ENCODE measurements at places on chromosomes 12 and 14. TPM values are rescaled to one million over a fixed set of nuclear protein-coding genes. Genes with fewer than 3 reads are reported as not detected.

DNA sequence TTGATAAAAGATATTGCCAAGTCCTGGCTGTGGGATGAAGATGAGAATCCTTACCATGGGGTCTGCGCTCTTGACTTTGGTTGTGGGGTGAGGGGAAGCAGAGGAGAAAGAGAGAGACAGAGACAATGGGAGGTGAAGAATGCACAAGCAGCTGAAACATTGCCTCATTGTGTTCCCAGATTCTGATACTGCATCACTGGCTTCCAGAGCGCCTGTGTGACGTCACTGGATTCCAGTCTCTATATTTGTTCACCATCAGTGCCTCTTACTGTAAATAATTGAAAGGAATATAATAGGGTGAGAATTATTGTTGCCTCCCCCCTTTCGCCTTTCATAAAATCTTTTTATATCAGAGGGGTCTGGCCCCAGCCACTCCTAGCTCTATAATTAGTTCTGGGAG is 188.9 kb upstream of the NTF3 start:
- no peak for DNase-seq

- DNase-seq: no peak
Observed at GRCh38 chr12:108832730-108833354, 24.5 kb downstream of the SSH1 start.

GRCh38 chr14:105386581-105387529 is 11.5 kb upstream of the TEX22 start:
- no peak for DNase-seq

DNA sequence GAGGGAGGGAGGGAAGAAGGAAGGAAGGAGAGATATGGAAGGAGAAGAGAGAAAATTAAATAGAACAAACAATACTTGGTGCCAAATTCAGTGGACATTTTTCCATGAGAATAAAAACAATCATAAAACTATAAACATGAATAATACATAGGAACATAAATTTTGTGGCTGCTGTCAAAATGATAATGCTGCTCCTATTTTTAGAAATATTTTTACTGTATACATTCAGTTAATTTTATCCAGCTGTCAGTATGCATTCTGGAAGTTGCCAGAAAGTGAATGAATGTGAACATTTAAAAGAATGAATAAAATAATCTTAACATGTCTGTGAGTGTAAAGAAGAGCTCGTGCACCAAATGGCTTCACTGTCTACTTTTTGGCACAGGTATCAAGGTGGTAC is 13.9 kb upstream of the PCED1B start:
- no peak for DNase-seq

GRCh38 chr12:98901189-98901588 is 256.1 kb downstream of the APAF1 start:
- no peak for DNase-seq

DNA sequence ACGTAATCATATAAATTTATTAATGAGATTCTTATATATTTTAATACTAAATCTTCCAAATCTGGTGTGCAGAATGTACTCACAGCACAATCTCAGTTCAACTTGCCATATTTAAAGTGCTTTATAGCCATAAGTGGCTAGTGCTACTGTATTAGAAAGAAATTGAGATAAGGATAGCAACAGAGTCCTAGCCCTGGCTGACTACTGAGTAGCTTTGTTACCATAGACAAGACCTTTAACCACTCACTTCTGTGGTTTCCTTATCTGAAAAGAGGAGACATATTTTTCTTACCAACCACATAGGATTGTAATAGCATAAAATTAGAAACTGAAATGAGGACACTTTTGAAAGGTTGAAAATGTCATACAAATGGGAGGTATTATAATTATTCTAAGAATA is 2.0 kb upstream of the CHURC1 start:
- no peak for DNase-seq

DNA sequence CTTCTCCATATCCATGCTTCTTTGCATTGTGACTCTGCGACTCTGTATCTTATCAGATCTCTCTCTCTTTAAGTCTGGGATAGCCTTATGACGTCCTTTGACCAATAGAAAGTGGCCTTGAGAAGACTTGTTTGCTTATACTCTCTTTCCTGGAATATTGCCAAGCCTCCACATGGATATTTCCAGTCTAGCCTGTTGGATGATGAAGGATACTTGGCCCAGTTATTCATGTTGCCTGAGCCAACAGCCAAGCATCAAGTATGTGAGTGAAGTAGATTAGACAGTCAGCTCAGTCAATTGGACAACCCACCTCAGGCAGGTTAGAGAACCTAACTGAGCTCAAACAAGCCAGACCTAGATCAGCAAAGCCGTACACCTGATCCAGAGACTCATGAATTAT is 864.2 kb upstream of the MGAT4C start:
- DNase-seq: no peak

- DNase-seq: no peak
Observed at GRCh38 chr14:101591121-101591520, 29.8 kb downstream of the DIO3 start.

DNA sequence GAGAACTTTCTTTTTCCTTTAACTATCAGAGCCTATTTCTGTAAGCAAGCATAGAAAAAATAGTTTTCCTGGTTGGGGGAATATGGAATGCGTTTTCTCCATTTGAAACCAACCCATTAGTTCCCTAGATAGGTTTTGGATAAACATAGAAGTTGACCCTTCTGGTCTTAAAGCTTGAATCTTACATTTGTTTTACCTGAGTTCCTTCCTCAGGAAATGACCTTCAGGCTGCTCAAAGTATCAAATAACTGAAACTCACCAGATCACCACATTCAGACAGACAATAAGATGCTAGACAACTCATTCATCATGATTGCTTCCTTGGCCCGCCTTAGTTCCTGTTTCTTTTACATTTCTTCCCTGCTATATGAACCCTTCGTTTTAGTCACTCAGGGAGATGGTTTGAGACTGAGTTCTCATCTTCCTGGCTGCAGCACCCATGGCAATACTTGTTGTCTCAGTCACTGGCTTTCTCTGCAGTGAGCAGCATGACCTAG is 52.2 kb downstream of the LRP6 start:
- peak; percentile 32 for DNase-seq

DNA sequence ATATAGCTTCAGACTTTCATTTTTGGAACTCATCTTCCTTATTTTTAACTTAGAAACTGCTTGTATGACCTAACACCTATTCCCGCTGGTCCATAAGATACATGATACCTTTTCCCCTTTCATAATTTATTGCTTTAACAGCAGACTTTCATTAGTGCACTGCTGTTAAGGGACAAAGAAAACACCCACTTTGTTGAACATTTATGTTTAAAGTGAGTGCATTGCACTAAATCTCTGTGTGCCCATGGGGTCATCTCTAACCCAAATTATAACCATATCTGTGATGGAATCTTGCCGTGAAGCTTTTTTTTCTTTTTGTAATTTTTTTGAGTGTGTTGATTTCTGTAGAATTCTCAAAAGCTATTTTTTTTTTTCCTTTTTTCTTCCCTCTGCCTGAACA is 261.8 kb downstream of the TMTC2 start:
- DNase-seq: no peak

DNA sequence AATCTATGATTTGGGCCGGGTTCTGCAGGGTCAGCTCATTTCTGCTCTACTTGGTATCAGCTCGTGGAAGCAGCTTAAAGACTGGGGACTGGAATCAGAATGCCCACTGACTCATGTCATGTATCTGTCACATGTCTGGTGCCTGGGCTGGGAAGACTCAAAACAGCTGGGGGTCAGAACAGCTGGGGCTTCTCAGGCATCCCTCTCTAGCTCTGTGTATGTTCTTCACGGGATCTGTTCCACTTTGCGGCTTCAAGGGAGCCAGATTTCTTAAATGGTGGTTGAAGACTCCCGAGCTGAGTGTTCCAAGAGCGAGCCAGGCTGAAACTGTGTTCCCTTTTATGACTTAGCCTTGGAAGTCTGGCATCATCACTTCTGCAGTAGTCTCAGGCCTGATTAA is 11.9 kb downstream of the AEBP2 start:
- DNase-seq: no peak

DNA sequence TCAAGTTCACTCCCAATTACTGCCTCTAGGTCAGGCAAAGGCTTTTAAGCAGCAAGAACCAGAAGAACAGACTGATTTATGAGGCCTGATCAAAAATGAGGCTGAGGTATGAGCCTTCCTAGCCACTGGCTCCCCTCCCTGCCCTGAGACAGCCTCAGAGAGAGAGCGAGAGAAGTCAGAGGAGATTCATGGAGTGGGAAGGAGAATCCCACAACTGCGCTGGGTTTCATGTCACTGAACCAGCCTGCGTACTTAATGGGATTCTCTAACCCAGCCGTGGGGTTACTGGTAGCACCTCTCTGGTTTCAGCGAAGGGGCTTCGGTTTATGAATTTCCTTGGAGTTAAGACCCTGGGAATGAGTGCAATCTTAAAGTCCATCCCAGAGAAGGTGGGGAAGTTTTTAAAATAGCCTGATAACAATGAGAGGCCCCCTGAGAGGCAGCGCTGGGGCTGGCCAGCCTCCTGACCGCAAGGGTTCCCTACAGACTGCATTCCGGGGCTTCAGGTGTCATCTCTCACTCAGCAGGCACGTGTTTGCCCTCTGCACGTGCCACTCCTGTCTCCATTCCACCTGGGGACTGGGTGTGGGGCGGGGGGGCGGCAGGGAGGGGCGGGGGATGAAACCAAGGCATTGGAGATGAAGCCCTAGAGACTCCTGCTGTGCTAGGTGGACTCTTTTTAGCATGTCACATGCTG is 6.1 kb upstream of the GPRC5A start:
- DNase-seq: no peak

DNA sequence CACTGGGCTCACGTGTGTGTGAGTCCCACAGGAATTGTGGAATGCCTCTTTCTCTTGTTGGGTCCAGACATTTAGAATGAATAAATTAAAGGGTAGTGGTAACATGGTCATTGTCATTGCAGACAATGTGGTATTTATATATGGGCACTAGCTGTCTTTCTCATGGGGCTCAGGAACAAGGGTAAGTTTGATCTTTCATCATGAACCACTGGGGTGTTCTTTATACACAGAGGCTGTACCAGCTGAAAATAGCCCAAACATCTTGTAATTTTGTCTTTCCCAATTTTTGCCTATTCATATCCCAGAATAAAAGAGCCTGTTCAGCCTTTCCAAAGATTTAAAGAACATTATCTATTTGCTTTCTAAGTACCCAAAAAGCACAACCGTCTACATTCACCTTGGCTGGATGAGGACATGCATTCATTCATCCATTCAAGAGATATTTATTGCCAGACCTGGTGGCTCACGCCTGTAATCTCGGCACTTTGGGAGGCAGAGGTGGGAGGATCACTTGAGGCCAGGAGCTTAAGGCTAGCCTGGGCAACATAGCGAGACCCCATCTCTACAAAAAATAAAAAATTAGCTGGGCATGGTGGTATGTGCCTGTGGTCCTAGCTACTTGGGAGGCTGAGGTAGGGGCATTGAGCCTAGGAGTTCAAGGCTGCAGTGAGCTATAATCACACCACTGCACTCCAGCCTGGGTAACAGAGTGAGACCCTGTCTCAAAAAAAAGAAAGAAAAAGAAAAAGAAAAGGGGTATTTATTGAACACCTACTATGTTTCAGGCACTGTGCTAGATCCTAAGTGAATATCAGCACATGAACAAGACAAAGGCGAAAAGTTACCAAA is 4.4 kb upstream of the FOS start:
- DNase-seq: no peak

Gene RNF212B
- not detected for total RNA-seq

Measured in OCI-LY7 (cell line).